ENCODE measurements at places on chromosomes 5 and 9.

- DNase-seq: no peak
These were observed 77.9 kb downstream of the FBXL7 start for GRCh38 chr5:15577831-15578230.

DNA sequence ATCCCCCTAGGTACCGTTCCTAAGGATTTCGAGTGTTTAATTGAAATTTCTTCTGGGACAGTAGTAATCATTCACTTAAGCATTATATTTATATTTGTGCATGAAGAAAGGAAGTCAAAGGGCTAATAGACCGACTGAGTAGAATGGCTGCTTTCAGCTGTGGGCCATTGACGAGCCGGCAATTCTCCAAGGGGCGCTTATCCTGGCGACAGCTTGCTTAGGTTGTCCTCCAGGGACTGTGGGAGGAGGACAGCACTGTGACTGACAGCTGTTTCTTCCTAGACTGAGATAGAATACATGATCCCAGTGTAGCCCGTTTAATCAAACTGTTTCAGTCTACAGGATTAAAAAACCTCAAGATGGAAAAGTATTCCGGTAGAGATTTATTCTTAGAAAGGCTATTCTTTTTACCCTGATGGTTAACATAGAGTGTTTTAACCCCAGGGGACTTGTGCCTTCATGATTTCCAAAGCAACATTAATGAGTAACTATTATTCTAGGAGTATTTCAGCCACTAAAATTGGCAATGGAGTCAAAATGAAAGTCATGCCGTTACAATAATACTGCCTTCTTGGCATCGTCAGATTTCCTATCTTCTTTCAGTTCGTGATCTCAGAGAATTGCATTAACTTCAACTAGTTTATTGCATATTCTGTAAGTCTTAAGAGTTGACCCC lies 943.1 kb upstream of the WWC1 start:
- no peak for DNase-seq

DNA sequence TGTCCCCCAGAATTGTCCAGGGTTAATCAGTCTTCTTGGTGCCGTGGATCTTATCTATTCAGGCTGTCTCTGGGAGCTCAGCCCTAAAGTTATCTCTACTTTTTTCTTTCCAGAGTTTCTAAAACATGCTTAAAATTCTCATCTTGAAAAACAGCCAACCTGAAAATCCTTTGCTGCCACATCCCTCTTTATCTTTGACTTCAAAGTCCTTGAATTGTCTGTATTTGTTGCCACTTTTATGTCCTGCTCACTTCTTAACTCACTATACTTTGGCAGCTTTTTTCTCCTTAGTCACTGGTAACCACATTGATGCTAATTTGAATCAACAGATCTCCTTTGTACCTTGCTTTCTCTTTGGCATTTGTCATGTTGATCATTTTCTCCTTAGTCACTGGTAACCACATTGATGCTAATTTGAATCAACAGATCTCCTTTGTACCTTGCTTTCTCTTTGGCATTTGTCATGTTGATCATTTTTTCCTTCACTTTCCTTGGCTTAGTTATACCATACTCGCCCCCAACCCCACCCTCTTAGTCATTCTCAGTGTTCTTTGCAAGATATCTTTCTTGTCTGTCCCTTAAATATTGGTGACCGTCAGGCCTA lies 8.5 kb downstream of the DMXL1 start:
- DNase-seq: no peak

GRCh38 chr9:104982543-104982942 lies 54.6 kb upstream of the ABCA1 start:
- DNase-seq: no peak

DNA sequence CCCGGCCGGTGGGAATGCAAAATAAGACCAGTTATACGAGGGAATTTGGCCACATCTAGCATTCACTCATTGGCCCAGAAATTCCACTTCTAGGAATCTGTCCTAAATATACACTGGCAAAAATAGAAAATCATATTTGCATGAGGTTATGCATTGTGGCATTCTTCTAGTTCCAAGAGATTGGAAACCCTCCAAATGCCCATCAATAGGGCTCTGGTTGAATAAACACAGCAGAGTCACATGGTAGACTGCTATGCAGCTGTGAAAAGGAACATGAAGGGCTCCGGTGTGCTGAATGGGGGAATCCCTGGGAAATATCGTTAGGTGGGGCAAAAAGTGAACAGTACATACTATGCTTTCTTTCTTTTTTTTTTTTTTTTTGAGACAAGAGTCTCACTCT lies 36.8 kb downstream of the PTGES start:
- no peak for DNase-seq

GRCh38 chr9:124450241-124450924 lies at the start of gene ADGRD2:
ADGRD2 (plus strand) TSS chr9:124450451; CDS start chr9:124451667, 1,216 bp downstream.
- no peak for DNase-seq

- DNase-seq: no peak
These were observed 987 bp downstream of the FBXW5 start for GRCh38 chr9:136943291-136944211.

- no peak for DNase-seq
These were observed 141.1 kb upstream of the RASEF start for GRCh38 chr9:83204047-83204446.

- no peak for DNase-seq
These were observed 115.9 kb downstream of the CDC42SE2 start for GRCh38 chr5:131379723-131380122.

All from HCT116 (cell line).